ENCODE measurements at places on chromosomes 5 and 9.

- no peak for DNase-seq
Observed at GRCh38 chr9:68648971-68649370, 56.1 kb upstream of the PIP5K1B start.

GRCh38 chr5:169027501-169028061 is 273.4 kb downstream of the SLIT3 start:
- no peak for DNase-seq

DNA sequence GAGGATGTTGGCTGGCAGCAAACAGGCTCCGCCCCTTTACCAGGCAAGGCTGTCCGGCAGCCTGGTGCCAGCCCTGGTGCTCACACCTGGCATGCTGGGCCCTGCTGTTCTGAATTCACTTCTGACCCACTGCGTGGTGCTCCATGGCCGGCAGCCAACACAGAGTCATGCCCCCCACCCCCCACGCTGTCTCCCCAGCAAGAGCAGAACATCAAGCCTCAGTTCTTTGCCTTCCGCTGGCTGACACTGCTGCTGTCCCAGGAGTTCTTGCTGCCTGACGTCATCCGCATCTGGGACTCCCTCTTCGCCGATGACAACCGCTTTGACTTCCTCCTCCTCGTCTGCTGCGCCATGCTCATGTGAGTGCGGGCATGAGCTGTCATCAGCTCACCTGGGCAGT is 12.6 kb upstream of the ENDOG start:
- no peak for DNase-seq

GRCh38 chr9:120395376-120395775 is 184.6 kb downstream of the CDK5RAP2 start:
- DNase-seq, result no peak

- no peak for DNase-seq
Observed at GRCh38 chr5:171857489-171857876, 71.9 kb downstream of the SMIM23 start.
